Activated CD4-positive, alpha-beta memory T cell treated with anti-CD3 and anti-CD28 coated beads, Interleukin-2, amount 10 ng/mL, durations not matched to agents 7 days and 5 days (primary cell): ENCODE measurements at places on chromosomes 16 and 17.

GRCh38 chr16:3501783-3502400, 1.1 kb downstream of the CLUAP1 start:
- no peak for DNase-seq

- DNase-seq: no peak
These were observed 58.7 kb downstream of the SOCS3 start for GRCh38 chr17:78300962-78301820.

GRCh38 chr16:49699841-49700175, 156.1 kb downstream of the ZNF423 start:
- no peak for DNase-seq

DNA sequence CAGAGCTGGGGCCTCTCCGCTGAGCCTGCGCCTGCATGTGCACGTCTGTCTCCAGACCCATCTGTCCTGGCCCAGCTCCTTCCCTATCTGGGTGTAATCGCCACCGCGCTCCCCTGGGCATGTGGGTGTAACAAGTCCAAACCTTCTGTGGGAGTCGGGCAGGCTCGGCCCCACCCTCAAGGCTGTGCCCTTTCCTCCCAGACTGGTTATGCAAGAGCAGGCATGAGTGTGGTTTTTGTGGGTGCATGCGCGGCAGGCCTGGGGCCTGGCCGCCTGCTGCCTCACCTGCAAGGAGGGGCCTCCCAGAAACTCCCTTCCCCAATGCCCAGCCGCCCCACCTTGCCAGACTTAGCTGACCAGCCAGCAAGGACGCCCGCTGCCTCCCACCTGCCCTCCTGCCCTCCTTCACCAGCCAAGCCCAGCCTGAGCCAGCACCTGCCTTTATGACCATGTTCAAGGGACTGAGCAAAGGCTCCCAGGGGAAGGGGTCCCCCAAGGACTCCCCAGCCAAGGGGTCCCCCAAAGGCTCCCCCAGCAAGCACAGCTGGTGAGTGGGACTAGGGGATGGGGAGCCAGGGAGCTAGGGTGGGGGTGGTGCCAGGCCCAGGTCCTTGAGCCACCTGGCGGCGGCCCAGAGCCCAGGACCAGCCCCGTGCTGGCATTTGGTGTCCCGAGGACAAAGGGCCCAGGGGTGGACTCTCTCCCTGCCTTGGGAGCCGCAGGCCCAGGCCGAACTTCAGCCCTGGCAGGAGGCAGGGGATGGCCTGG, at the start of gene EVPLL:
Gene EVPLL (plus strand): TSS at position 342 of the 768 bp plus-strand sequence. CDS start 3,160 bp downstream, outside the sequence.
- DNase-seq: no peak

DNA sequence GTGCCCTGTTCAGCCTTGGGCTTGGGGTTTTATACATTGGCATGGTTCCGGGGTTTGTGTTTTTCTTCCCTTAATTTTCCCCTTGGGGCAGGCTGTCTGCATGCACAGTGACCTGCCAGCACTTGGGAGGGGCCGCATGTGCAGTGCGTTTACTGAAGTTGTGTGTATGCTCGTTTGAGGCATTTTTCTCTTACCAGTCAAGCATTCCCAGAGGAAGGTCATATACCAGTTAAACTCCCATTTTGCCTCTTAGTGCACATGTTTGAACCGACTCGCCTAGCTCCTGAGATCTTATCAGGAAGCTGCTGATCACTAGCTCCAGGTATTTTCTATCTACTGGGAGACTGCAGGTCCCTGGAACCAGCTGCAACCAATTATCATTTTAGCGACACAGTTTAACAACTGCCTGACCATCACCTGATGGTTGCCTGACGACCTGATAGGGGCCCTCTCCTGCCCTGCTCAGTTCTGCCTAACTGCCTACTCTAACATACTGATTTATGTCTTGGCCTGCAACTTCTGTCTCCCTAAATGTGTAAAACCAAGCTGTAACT, 51.4 kb downstream of the MFSD11 start:
- no peak for DNase-seq
